ENCODE measurements at places on chromosomes 16 and 17.

- no peak for DNase-seq
Measured at GRCh38 chr16:79715061-79715460, 114.5 kb upstream of the MAF start.

DNA sequence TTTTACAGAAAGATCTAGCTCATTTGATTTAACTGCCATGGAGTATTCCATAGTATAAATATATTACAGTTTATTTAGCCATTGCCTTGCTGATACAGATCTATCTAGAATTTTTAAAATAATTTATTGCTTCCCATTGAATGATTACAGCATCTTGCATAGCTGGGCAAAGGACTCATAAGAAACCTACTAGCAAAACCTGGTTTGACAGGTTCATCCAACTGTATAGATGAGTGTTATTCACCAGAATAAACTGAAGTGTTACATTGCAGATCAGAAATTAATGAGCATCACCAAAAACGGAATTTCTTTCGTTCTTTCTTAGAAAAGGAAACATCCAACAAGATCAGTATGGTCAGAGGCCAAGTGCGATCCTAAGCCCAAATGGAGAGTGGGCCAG is 202.2 kb upstream of the CACNG5 start:
- DNase-seq = no peak

GRCh38 chr17:31390748-31391495 is 553 bp upstream of the RAB11FIP4 start:
- no peak for DNase-seq

DNA sequence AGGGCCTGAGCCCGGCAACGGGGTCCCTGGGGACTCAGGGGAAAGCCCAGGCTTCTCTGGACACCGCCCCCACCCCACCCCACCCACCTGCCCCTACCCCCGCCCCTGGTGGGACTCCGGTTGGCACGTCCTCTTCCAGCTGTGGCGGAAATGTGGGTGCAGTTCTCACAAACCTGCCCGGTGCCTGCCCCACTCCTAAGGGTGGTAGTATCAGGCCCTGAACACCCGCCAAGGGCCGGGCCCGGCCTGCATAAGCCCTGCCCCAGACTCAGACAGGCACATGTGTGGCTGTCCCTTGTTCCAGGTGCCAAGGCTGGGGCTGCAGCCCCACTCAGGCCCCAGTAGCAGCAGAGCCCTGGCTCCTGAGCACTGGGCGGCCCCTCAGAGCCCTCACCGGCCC is 58.1 kb downstream of the ACTG1 start:
- DNase-seq = no peak

DNA sequence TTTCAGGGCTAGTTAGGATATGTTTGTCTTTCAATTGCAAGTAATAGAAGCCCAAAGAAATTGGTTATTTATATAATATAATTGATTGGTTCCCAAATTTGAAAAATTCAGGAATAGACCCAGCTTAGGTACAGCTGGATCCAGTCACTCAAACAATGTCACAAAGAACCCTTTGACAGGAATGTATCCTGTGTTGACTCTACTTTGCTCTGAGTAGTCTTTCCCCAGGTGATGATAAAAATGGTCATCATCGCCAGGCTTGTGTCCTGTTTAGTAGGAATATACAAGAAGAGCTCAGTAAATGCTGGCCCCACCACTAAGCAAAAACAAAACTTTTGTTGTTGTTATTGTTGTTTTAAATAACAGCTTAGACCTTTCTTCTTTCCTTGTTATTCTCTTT is 35.0 kb downstream of the MAPT start:
- DNase-seq = no peak

DNA sequence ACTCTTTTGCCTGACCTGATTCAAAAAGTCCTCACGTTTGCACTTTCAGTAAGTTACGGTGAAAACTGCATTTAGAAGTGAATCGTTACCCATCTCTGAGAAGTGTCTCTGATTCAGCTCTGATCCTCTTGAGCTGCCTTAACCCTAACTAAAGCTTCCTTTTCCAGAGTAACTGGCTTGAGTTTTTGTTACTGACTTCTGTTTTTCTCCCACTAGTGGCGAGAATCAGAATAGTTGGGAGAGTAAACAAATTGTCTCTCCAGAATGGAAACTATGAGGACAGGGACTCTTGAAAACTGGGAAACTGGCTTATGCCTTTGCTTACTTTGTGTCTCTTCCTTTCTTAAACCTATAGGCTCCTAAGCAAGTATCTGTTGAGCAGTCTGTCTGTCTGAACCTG is 31.3 kb upstream of the KPNB1 start:
- no peak for DNase-seq

DNA sequence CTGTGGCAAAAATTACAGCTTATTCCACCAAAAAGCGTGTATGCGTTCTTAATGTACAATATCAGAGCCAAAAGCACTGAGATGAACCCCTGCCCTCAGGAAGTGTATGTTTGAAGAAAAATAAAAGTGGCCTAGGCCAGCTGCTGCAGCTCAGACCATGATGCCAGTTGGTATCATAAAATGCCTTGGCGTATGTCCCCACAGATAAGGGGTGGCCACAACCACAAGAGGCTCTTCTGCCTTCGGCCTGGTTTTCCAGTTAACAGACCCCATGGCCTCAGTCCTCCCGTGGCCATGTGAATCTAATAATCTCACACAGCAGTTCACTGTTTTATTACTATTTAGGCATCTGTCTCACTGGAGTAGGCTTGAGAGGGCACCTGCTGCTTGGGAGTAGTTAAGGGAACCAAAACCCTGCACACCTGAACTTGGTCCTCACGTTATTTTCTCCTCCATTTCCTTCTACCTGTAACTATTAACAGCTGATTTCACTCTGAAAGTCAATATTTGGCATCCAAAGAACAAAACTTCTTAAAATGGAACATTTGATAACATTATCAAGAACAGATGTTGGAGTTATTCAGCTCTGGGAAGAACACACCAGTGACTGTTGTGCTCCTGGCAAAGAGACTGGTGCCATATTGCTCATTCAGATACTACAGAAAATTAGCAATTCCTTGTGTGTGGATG is 34.8 kb upstream of the ERN1 start:
- no peak for DNase-seq

GRCh38 chr17:5237541-5238016 is 2.9 kb upstream of the SCIMP start:
- peak; percentile 46 for DNase-seq

GRCh38 chr17:11893862-11894261 is 103.4 kb downstream of the ZNF18 start:
- DNase-seq = no peak

DNA sequence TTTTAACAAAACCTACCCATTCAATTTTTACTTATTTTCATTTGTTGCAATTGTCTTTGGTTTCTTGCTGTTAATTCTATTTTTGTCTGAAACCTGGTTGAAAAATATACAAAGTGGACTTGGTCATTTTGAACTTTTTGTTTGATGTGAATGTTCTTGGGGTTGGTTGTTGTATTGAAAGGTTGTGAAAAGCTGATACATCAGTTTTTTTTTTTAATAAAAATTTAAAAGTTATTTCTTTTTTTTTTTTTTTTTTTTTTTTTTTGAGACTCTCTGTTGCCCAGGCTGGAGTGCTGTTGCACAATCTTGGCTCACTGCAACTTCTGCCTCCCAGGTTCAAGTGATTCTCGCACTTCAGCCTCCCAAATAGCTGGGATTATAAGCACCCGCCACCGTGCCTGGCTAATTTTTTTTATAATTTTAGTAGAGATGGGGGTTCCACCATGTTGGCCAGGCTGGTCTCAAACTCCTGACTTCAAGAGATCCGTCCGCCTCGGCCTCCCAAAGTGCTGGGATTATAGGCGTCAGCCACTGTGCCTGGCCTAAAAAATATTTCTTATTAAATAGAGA is 28.9 kb downstream of the WIPF2 start:
- DNase-seq = no peak

GRCh38 chr16:84307209-84307954 is 12.7 kb downstream of the WFDC1 start:
- no peak for DNase-seq

GRCh38 chr17:73394512-73395450 is 83.0 kb upstream of the CDC42EP4 start:
- DNase-seq = no peak

DNA sequence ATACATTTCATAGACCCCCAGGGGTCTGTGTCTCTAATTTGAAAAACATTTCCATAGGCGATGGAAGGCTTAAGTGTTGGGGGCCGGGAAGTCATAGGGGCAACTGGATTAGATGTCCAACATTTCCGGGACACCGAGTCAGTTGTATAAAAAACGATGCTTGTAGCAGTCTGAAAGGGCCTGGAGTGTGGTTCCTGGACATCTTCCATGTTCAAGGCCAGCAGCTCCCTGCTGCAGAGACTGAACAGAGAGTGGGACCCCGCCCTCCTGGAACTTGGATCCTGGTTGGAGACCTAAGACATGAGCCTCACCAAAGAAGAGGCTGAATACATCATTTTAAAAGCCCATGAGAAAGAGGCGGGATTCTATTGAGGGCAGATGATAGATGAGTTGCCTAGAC is 82.0 kb upstream of the ZNF423 start:
- DNase-seq = no peak

- no peak for DNase-seq
Measured at GRCh38 chr16:946048-946395, 24.8 kb downstream of the LMF1 start.

GRCh38 chr17:8133941-8134340 is 10.0 kb upstream of the HES7 start:
- DNase-seq = no peak

DNA sequence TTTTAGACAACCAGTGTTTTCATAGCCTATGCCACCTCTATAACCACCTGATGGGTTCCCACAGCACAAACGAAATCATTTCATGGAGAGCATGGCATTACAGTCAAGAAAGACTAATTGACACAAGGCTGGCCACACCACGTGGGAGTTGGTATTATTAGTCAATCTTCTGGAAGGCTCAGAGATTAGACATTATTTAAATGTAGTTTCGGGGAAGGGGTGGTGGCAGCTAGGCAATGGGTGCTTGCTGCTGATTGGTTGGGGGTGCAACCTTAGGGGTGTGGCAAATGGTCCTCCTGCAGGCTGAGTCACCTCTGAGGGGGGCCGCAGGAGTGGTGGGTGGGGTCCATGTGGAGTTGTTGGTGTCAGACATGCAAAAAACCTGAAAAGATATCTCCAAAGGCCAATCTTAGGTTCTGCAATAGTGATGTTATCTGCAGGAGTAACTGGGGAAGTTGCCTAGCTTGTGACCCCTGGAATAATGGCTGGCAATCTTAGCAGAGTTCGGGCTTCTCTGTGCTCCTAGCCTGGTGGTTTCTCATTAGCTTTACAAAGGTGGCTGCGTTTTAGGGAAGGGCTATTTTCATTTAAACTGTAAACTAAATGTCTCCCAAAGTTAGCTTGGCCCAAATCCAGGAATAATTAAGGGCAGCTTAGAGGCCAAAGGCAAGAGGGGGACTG is 4.6 kb downstream of the TEN1 start:
- DNase-seq = no peak

DNA sequence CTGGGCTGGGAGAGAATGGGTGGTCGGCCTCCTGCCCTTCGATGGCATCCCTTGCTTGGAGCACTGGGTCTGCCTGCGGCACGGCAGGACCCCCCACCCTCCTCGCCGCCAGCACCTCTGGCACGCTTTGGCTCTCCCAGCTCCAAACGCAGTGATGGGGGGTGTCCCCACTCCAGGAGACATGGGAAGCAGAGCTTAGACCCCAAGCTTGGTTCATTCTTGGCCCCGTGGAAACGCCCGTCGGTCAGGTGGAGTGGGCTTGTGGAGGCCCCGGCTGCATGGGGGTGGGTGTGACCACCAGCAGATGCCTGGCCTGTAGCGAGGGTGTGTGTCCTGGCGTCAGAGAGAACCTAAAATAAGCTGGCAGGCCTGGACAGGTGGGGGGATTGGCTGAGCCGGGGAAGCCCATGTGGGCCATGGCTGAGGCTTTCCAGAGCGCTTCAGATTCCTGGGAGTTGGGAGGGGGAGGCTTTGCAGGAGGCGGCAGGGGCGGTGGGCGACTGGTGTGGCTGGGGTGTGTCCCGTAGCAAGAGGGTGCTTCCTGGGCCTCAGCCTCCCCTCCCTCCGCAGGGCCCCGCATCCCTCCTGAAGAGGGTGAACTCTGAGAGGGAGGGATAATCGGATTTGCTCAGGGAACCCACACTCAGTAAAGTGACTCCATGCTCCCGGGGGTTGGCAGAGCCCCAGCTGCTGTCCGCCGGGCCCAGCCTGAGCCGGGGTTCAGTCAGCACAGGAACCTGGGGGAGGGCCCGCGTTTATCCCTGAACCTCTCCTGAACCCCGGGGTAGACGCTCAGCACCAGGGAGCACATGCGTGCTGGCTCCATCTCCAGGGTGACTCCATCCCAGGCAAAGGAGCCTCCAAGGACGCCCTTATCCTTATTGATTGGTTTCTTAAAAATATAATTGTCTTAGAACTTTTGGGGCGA is 3.4 kb downstream of the CACNA1H start:
- DNase-seq = no peak

DNA sequence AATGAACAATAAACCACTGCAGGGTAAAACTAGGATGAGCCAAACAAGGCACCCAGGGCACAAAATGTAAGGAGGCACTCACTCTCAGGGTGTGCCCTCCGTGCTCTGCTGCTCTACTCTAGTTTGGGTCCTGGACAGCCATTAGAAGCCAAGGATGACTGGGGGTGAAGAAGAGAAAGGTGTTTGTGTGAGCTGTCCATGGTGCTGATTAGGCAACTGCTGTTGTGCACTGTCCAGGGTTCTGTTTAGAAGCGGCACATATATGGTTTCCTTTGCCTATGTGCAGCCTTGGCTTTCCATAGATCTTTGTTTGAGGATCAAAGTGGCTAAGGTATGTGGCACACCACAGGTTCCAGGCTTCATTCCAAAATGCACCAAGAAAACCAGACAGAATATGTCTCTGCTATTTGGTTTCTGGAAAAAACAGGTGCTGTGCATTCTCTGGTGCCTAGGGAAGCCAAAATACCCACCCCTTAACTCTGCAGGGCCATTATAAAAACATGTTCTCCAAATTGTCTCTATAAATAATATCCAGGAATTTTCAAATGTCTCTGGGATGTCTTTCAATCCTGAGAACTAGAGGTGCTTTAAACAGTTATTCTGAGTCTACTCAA is 123.5 kb downstream of the CBLN1 start:
- DNase-seq = no peak

- DNase-seq = no peak
Measured at GRCh38 chr17:77222356-77222755, 81.6 kb downstream of the SEC14L1 start.

GRCh38 chr17:57662041-57662440 is 83.1 kb downstream of the CCDC182 start:
- DNase-seq = no peak

GRCh38 chr17:83091257-83092141 is 12.1 kb downstream of the METRNL start:
- DNase-seq = no peak

GRCh38 chr17:9185142-9185541 is 163.8 kb downstream of the NTN1 start:
- no peak for DNase-seq

- no peak for DNase-seq
Measured at GRCh38 chr16:89210904-89211515, 6.5 kb upstream of the ZNF778 start.

DNA sequence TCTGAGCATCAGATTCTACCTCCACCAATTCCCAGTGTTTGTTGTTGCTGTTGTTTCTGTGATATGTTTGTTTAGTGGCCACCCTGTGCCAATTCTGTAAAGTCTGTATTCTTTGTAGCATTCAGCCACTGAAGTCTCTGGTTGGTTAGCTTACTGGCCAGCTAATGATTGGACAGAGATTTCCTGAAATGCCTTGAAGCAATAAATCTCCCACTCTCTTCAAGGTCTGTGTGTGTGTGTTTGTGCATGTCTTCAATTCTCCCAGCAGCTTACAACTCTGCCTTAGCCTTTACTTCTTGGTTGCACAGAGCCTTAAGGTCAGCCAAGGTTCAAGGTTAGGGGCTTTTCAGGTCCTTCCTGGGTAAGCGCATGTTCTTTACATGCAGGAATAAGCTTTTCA is 38.2 kb downstream of the PRPSAP2 start:
- no peak for DNase-seq
